ENCODE measurements at places on chromosomes 12 and 14.

DNA sequence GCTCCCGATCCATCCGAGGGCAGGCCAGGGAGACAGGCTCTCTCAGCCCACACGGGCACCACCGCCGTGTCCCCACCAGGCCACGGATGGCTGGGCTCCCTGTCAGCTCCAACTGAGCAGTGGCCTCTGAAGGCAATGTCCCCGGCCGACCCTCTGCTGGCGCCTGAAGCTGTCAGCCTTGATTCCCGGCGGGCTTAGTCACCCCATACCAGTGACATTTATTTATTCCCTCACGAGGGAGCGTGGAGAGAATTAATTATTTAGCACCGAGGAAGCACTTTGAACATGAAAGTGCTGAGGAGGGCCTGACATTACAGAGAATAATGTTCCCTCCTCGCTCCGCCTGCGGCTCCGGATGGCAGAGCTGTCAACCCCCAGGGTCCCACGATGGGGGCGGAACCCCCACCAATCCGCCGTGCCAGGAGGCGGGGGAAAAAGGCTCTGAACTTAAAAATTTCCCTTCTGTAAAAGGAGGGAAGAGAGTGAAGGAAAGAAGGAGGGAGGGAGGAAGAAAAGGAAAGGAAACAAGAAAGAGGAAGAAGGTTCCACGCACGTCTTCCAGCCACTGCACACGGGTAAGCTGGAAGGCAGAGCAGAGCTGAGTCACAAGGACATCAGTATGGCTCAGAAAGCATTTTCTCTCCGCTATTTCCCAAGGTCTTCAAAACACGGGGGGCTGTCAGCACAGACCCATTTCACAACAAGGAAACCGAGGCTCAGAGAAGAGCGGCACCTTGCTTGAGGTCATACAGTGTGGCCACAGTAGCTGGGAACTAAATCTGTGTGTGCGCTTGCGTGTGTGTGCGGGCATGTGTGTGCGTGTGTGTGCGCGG, 108.7 kb upstream of the NCOR2 start:
- DNase-seq = peak; percentile 68

- no peak for DNase-seq
Observed at GRCh38 chr12:58801986-58802385, 118.3 kb downstream of the LRIG3 start.

- no peak for DNase-seq
Observed at GRCh38 chr12:82650627-82651337, 35.9 kb upstream of the TMTC2 start.

DNA sequence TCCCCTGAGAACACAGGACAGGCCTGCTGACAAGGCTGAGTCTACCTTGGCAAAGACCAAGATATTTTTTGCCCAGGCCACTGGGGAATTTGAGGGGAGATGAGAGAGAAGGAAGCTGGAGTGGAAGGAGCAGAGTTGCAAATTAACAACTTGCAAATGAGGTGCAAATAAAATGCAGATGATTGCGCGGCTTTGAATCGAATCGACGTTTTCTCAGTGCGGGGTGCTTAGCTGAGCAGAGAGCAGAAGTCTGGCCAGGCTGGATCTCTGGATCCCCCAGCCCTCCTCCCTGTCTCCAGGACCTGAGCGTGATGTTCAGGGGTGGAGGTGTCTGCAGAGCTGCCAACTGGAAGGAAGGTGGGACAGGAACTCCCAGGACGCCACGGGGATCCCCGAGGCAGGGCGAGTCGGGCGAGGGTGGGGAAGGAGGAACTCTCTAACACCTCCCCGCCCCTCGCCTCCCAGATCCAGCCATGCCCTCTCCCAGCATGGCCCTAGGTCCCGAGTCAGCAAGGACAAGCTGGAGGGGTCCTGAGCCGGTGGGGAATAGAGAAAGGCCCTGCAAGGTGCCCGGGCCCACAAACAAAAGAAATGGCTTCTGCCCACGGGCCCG, 527 bp upstream of the CARMIL3 start:
- no peak for DNase-seq

DNA sequence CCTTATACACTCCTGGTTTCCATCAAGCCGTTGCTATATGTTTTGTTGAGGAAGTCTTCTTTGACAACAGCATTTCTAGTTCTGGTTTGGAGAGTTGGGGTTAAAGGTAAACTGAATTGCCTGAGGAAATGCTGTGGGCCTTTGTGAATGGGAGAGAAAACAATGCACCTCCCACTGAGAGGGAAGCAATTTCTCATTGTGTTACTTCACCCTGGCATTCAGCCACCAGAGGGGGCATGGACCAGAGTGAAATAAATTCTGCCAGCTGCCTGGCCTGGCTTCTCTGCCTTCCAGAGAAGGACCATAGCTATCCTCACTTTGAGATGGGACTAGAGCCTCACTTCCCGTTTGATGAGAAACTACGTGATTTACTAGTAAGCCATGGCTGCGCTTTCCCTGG, 475.3 kb downstream of the EGLN3 start:
- no peak for DNase-seq

DNA sequence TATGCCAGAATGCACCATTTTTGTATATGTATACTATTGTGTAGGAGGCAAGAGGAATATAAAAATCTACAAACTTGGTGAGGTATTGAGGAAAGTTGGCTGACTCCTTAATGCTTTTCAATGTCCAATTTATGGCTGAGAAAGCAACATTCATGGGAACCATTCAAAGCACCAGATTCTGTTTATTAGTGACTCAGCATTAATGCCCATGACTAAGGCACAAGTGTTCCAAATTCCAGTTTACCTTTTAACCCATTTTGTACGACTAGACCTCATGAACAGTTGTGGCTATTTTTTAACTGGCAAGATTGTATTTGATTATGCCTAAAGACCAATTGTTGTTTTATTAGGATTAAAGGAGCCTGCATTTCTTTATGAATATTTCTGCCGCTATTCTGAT, 375.4 kb upstream of the ATP2B1 start:
- DNase-seq = no peak

- peak; percentile 28 for DNase-seq
Observed at GRCh38 chr12:91023326-91024004, 18.7 kb upstream of the EPYC start.

GRCh38 chr12:132740652-132741051, 21.0 kb downstream of the ANKLE2 start:
- no peak for DNase-seq

DNA sequence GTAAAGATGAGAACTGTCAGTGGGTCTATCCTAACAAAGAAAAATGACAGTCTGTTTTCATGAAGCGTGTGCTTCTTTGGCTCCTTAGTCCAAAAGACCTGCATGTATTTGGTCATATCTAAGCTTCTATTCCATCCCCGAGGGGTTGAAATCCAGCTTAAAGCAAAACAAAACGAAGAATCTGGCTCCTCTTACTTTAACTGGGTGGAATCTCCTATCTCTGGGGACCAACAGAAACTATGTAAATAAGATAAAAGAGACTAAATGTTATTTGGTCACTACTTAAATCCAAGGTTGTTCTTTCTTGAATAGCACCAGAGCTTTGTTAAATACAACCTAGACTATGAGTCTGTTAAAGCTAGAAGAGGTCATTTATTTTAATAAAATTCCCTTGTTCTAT, 9.4 kb downstream of the IGF1 start:
- no peak for DNase-seq

DNA sequence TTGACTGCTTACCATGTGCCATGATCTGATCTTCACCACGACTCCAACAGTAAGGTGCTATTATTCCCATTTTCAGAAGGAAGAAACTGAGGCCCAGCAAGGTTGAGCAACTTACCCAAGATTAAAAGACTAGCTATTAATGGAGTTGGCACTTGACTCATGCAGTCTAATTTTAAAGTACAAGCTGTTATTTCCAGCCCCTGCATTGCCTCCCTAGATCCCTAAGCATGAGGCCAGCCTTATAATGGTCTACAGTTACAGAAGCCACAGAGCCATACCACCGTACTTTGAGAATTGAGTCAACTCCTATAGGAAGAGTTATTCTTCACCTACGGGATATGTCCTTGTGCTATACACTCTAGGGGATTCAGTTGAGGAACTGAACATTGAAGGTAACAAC, 66.7 kb upstream of the RBM19 start:
- no peak for DNase-seq

DNA sequence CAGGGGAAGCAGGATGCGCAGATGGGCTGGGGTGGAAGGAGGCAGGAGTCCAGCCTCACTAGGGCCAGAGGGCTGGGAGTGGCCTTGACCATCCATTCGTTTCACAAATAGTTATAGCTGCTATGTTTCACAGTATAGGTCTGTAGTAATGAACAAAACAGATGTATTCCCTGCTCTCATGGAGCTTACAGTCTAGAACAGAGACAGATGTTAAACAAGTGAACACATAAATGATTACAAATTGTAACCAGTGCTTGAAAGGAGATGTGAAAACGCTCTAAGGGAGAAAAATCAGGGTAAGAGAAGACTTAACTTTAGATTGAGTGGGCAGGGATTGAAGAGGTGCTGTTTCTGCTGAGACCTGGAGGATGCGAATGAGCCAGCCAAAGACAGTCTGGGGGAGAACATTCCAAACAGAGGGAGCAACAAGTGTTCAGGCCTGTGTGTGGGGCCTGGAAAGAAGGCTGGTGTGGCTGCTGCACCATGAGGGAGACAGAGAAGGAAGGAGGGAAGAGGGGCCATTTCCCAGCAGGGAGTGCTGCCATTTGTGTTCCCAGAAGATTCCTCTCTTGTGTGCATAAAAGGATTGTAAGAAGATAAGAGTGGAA, 14.6 kb downstream of the CFAP251 start:
- DNase-seq = no peak

- no peak for DNase-seq
Observed at GRCh38 chr14:100864206-100864605, 38.3 kb downstream of the MEG3 start.

DNA sequence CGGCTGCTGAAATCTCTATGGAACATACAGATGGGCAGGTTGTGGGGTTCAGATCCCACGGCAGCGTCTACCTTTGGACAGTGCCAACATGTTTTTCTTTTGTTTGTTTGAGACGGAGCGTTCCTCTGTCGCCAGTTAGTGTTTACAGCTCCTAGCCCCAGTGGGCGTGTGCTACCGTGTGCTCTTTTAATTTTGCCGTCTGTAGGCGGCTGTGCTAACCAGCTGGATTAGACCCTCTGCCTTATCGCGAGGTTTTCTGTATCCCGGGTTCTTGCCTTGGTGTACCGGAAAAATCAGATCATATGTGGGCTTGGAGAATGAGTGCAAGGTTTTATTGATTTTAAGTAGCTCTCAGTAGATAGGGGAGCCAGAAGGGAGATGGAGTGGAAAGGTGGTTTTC, 9.8 kb upstream of the GALNT6 start:
- no peak for DNase-seq

DNA sequence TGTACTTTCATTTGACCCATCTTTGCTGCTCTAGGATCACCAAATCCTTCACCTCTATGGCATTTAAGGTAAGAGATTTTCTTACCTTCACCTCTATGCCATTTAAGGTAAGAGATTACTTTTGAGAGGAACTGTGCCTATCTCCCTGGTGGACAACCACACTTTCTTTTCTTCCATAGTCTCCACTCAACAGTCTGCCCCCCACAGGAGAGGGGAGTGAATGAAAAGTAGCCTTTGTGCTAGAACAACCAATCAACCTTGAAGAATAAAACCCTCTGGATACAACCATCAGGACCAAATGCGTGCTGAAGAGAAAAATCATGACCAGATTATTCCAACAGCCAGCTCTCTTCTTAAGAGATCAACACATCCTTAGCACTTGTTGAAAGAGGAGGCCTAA, 258.6 kb upstream of the TMPO start:
- DNase-seq = no peak

GRCh38 chr12:6364044-6364374, 11.4 kb downstream of the SCNN1A start:
- peak; percentile 50 for DNase-seq

DNA sequence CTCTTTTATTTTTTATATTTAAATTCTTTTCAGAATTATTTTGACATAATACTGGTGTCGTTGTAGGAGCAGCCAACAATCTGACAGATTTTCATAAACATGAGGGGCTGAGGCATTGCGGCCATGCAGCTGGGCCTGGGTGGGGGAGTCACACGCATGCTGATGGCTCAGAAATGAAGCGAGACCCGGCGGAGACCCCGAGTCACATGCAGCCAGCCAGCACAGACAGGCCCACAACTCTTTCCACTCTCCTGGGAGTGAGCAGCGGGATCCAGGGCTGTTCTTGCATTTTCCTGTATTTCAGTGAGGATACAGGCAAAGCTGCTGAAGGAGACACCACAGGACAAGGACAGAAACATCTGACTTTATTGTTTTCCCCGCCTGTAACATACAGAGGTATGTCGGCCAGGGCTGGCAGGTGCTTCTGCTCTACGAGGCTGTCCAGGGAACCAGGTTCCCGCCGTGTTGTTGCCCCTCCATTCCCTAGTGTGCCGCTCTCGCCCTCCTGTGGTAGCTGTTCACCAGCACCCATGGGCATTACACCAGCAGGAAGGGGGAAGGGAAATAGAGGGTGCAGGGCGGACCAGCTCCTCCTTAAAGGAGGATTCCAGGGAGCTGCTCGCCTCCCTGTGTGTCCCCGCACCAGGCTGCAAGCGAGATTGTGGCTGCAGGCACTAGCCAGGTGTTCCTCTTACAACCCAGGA, 30.5 kb downstream of the FZD10 start:
- DNase-seq = no peak

Measured in GM03348 (cell line).